ENCODE measurements at places on chromosomes 1 and 21.

- peak; percentile 31 for DNase-seq
These were observed 478 bp downstream of the RIT1 start for GRCh38 chr1:155910621-155911121.

DNA sequence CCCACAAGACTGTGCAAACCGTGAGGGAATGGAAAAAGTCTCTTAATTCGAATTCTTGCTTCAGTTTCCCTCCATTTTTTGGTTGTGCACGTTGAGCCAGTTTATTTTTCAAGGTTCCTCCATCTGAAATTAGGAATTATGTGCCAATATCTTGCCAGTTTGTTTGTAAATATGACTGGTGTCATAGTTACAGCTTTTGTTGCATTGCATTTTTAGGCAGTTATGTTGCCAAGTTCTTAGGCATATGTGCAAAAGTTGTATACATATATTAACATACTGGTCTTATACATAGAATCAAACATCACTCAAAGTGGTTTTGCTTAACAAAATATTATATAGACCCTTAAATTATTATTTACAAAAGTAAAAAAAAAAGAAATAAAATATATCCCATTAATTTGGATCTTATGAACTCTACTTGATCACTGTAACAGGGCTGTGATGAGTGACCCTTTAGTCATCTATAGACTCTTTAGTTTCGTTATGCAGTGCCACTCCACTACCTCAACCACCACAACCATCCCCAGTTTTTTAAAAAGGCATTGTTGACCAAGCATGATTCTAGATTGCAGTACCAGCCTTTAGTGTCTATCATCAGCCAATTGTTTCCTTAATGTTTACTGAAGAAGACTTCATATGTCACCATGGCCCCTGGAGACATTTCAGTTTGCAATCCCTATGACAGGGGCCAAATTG, 20.9 kb upstream of the DYNLT5 start:
- no peak for DNase-seq

- DNase-seq: peak; percentile 26
These were observed 782 bp downstream of the CSDE1 start for GRCh38 chr1:114756949-114757454.

DNA sequence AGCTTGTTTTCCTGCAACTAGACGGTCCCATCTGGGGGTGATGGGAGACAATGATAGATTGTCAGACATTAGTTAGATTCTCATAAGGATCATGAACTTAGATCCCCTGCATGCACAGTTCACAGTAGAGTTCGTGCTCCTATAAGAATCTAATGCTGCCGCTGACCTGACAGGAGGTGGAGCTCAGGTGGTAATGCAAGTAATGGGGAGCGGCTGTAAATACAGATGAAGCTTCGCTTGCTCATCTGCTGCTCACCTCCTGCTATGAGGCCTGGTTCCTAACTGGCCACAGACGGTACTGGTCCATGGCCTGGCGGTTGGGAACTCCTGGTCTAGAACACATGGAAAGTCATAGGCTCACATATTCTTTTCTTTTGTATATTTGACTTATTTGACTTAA, 42.0 kb downstream of the NIBAN1 start:
- no peak for DNase-seq

DNA sequence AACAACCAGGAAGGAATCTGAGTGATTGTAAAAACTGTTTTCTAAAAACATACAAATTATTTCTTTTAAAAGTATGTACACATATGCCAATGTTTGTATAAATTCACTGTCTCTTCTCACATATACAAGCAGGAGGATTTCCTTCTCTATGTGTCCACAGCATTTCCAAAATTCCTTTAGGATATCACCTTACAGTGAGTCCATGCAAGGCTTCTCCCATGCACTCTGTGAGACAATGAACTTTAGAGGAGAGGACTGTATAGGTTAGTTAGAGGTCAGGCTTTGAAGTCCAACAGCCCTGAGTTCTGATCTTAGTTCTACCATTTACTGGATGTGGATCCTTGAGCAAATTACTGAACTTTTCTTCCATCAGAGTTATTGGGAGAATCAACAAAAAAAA, 34.1 kb upstream of the USH2A start:
- no peak for DNase-seq

GRCh38 chr1:63960326-63960725, 186.5 kb downstream of the ROR1 start:
- DNase-seq: no peak

- no peak for DNase-seq
These were observed 2.1 kb upstream of the TMEM200B start for GRCh38 chr1:29125788-29126187.

GRCh38 chr1:201731142-201731541, 97.8 kb upstream of the IPO9 start:
- DNase-seq: no peak

DNA sequence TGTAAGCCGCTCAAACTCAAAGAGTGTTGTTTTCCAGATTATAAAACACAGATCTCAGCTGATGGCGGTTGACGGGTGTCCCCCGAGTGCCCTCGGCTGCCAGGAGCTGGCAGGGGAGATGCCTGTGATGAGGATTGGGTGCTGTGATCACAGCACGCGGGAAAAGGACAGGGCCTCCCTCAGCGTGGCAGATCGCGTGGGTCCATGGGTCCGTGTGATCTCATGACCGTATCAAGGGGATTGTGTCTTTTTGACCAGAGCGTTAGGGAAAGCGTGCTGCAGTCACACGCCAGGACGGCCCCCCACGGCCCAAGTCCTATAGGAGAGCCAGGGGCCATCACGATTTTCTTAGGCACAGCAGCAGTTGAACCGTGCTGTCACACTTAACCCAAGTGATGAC, 51.9 kb downstream of the PDE9A start:
- DNase-seq: no peak

GRCh38 chr1:234900595-234900994, 228.0 kb downstream of the TOMM20 start:
- no peak for DNase-seq

GRCh38 chr1:93021539-93022134, 57.4 kb upstream of the MTF2 start:
- peak; percentile 75 for DNase-seq

GRCh38 chr21:45876381-45877170, 105.0 kb upstream of the COL6A1 start:
- no peak for DNase-seq

Data from hematopoietic multipotent progenitor cell treated with erythropoietin and hydrocortisone succinate and interleukin-3 and kit ligand, for 15 days (in vitro differentiated cells).